ENCODE measurements at places on chromosomes 16 and 17. TPM values are rescaled to one million over a fixed set of nuclear protein-coding genes. Genes with fewer than 3 reads are reported as not detected.

The KRTAP1-5 gene
- not detected for total RNA-seq

GRCh38 chr17:45098081-45098868 is 34.0 kb downstream of the PLCD3 start:
- H3K27me3 ChIP-seq = no peaks in the 10 kb centered on the region
- H3K4me1 ChIP-seq = peaks cover 17% of the 10 kb centered on the region
- DNase-seq = no peak
- H3K4me3 ChIP-seq = no peak overlapping the region
- H3K36me3 ChIP-seq = peaks cover 33% of the 10 kb centered on the region

- DNase-seq = no peak
- H3K27me3 ChIP-seq = peaks cover 18% of the 10 kb centered on the region
- H3K4me1 ChIP-seq = peaks cover 5% of the 10 kb centered on the region
- peak overlapping the region; percentile 54 for H3K4me3 ChIP-seq
- no peak overlapping the region for H3K27ac ChIP-seq
These were observed 3.2 kb upstream of the IL17C start for GRCh38 chr16:88634994-88635670.

- H3K27ac ChIP-seq = no peak overlapping the region
- H3K4me3 ChIP-seq = no peak overlapping the region
- DNase-seq = no peak
- H3K27me3 ChIP-seq = peaks cover 8% of the 10 kb centered on the region
- H3K4me1 ChIP-seq = peaks cover 6% of the 10 kb centered on the region
These were observed 26.5 kb upstream of the CES5A start for GRCh38 chr16:55901566-55902217.

Data from type B pancreatic cell (in vitro differentiated cells).